ENCODE measurements at places on chromosomes 16 and 17. TPM values are rescaled to one million over a fixed set of nuclear protein-coding genes. Genes with fewer than 3 reads are reported as not detected.

SLC16A13 gene
- total RNA-seq, result 7.0 TPM

GRCh38 chr17:17527534-17527933 is 31.3 kb upstream of the RASD1 start:
- no peak for DNase-seq

CES5A gene
- total RNA-seq, result not detected

ATAD5 gene
- total RNA-seq, result 20.1 TPM

TMEM238L gene
- not detected for total RNA-seq

DNA sequence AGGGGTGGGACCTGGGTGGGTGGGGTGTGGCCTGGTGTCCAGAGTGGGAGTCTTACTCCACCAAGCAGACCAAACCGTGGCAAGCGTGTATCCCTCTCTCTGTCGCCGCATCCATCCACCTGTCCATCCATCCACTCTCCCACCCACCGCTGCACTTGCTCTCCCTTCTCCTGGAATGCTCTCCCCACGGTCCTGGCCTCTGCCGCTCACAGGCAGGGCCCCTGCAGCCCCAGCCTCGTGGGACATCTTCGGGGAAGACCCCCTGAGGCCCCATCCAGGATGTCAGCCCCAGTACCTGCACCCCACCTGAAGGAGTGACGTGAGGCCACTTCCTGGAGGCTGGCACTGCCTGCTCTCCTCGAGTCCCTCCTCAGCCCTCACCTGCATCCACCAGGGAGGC is 189.5 kb upstream of the GSE1 start:
- no peak for DNase-seq

HSD17B1 gene
- total RNA-seq, result 0.33 TPM

DNA sequence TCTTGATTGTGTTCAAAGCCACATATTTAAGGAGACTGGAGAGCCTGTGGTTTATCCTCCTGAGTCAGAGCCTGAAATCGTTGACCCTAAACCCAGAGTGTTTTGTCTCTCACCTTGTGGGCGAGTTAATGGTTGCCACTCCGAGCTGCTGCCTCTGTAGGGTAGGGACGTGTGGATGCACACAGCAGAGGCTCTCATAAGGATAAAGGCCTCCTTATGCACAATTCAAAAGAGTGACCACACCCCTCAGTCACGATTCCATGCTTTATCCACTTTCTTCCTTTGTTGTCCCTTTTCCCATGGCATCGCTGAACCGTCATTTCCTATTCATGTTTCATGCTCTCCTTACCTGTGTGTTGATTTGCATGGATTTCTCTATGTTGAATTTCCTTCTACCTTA is 805.0 kb upstream of the RBFOX1 start:
- DNase-seq, result no peak
